ENCODE measurements at places on chromosomes 2 and 18.

DNA sequence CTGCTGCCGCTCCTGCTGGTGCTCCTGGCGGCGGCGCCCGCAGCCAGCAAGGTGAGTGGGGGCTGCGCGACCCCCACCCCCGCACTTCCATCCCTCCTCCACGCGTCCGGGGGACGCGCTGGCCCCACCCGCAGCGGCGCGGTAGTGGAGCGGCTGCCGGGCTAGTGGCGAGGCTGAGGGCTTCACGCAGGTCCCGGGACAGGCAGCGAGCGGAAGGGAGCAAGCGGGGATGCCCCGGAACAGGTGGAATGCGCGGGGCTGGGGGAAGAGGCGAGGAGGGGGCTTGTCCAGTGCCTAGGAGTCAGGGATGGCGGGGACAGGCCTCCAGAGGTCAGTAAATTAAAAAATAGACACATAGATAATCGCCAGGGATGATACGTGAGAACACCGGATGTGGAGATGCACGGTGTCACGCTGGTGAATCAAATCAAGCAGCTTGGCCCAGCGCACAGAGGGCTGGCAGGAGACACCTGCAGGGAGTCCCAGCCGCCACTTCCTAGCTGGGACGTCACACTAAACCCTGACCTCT lies 403 bp downstream of the COL4A3 start:
- ATAC-seq: peak; percentile 14

- ATAC-seq: no peak
Measured at GRCh38 chr2:235910067-235910466, 258.1 kb downstream of the GBX2 start.

GRCh38 chr2:202824901-202825300 lies 46.7 kb downstream of the ICA1L start:
- ATAC-seq: no peak

DNA sequence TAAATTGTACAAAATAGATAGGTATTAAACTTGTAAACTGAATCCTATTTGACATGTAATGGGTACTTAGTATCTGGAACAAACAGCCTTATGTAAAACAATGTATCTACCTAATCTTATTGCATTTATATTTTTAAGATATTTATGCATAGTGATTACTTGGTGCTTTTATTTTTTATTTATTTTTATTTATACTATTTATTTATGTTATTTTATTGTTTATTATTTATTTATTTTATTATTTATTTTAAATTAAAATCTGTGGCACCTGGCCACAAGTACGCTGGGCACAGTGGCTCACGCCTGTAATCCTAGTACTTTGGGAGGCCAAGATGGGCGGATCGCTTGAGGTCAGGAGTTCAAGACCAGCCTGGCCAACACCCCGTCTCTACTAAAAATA lies 26.9 kb downstream of the MRO start:
- ATAC-seq: no peak

DNA sequence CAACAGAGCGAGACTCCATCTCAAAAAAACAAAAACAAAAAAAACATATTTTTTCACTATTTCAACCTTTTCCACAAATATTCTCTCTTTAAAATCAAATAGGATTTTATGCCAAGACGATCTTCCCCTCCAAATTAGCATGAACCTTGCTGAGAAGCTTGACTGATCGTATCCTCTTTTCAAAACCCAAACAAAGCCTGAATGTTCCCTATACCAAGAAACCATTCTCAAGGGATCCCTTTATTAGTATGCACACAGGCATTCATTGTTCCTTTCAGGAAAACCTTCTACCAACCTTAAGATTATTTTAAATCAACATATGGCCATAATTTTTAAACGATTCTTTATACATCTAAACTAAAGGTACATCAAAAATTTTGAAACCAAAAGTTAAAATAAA lies 6.3 kb downstream of the SPIRE1 start:
- ATAC-seq: no peak

All from gastroesophageal sphincter (tissue), 4 donors.